ENCODE measurements at places on chromosomes 5 and 9.
A peak's percentile ranks its signal among the peaks of the same experiment; 100 is the strongest.

GRCh38 chr5:93402451-93402850 lies 178.6 kb downstream of the NR2F1-AS1 start:
- no peak for DNase-seq

GRCh38 chr5:78594610-78595457 lies 53.7 kb downstream of the LHFPL2 start:
- no peak for DNase-seq

GRCh38 chr9:17191082-17191481 lies 56.2 kb downstream of the CNTLN start:
- DNase-seq: no peak

GRCh38 chr5:17019324-17019723 lies 83.2 kb upstream of the MYO10 start:
- DNase-seq: no peak

DNA sequence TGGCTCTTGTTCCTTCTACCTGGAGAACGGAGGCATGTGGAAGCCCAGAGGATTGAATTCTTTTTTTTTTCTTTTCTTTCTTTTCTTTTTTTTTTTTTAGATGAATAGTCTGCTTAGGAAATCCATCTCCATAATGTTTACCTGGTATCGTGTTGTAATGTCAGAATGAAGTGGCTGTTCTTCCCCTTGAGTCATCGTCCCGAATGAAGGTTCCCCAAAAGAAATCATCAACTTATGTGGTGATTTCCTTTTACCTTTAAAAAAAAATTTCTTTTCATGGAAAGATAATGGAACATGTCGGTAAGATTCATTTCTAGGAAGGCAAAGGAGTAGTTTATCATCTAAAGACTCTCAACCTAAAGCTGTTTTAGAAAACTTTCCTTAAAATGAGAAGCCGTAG lies 59.7 kb downstream of the DOCK8 start:
- DNase-seq: no peak

DNA sequence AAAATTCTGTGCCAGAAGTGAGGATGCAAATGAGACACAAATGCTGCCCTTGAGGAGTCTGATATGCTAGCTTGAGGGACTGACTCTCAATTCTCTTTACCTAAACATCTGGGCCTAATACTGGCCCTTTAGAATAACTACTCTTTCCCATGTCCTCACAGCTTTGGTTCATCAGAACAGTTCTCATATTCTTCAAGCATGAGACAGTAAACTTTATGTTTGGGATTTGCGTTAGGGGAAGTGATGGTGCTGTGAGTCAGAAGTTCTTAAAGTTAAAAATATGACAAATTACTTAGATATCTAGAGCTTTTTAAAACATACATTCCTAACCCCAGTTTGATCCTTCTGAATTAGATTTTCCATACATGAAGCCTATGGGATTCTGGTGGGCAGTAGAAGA lies 665.0 kb upstream of the RGMB start:
- DNase-seq: no peak

DNA sequence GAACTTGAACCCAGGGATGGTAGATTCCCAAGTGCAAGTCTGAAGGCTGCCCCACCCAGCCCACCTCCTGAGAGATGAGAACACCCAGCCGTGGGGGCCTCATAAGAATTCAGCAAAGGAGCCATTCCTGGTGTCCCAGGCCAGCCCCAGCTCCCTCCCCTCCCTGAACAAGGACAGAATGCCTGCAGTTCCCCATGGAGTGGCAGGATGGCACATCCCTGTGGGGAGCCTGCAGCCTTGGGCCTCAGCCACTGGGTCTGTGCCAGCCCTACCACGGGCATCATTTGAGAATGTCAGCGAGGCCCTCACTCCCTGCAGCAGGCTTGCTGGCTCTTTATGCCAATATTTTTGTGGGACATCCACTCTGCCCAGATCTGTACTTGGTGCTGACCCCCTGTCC lies 36.2 kb upstream of the RAPGEF1 start:
- DNase-seq: no peak

DNA sequence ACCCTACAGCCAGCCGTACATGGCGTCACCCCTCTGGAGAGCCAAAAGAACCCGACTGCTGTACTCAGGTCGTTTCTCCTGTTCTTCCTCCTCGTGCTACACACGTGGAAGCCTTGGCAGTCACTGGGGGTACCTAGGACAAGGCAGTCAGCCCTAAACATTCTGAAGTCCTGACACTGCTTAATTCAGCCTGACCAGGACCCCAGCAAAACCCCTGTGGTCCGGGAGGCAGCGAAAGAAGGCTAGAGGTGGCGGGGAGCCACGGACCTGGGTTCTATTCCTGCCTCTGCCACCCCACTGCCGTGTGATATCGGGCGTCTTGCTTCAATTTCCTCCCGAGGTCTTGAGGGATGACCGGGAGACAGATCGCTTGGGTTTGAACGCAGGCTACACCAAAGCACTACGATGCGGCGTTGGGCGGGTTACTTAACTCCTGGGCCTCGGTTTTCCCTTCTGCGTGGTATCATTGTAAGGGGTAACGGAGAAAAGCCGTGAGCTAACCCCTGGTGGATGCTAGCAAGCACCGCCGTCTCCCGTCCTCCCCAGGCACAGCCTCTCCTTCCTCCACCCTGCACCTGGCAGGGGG lies 429 bp upstream of the ARL10 start:
- no peak for DNase-seq

DNA sequence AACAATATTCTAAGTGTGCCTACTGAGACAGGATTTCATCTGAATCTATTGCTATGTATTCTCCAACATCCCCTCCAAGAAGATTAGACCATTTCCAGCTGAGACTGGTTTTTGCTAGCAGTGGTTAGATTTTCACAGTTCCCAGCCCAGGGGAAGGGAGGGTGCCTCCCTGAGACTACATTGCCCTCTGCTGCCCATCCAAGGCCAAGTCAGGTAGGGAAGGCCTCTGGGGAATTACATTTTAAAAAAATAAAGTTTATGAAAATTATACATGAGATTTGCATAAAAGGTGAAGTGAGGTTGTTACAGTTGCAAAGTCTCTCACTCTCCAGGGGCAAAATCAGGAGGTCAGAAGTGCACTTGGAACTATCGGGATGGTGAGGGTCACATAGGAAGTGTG lies 28.0 kb upstream of the SYK start:
- DNase-seq: no peak

DNA sequence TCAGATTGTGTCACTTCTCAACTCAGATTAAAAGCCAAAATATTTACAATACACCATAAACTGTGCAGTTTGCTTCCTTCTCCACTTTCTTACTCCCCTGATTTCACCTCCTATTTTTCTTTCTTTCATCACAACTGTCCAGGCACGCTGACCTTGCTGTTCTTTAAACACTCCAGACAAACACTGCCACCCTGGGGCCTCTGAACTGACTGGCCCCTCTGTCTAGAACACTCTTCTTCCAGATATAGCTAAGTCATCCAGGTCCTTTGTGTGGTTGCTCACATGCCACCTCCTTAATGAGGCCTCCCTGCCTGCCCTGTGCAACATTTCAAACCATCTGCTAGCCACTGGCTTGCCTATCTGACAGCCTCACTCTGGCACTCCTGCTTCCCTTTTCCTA lies 46.6 kb downstream of the ATG10 start:
- DNase-seq: no peak

DNA sequence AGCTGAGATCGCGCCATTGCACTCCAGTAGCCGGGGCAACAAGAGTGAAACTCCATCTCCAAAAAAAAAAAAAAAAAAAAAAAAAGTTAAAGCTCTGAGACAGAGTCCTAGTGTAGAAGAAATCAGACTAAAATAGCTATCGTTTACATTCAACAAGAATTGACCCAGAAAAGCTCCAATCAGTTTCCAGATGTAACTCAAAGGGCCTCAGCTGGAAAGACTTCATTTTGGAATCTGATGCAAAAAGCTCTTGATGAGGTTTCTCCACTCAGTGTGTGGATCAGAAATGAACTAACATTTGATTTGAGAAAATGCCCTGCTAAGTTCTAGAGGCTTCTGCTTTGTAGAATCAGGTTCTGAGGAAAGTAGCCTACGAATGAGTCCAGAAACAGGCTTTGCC lies 7.2 kb upstream of the C1QTNF2 start:
- no peak for DNase-seq

DNA sequence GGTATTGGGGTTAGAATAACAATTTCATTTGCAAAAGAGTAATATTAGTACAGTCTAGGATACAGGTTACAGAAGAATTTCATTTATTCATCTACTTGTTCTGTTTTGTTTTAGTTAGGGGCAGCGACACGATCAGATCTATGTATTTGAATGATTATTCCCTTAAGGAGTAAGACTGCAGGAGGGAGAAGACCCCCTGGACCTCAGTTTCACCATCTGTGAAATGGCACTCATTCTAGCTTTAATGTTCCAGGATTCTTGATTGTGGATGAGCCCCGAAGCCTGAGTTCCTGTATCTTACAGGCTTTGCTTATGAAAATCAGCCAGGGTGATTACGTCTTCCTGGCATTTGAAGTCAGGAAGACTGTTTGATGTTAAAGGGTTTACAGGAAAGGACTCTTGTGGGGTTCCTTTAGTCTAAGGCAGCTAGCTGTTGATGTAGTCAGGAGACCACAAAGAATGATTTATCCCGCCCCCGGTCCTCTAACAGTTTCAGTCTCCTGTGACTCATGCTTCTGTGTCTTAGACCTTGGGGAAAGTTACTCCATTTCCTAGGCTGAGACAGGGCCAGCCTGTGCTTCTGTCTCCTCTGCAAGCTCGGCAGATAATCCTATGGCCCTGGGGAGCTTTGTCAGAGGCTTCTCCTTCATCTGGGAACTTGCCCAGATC lies 11.5 kb downstream of the SMIM3 start:
- peak; percentile 70 for DNase-seq

DNA sequence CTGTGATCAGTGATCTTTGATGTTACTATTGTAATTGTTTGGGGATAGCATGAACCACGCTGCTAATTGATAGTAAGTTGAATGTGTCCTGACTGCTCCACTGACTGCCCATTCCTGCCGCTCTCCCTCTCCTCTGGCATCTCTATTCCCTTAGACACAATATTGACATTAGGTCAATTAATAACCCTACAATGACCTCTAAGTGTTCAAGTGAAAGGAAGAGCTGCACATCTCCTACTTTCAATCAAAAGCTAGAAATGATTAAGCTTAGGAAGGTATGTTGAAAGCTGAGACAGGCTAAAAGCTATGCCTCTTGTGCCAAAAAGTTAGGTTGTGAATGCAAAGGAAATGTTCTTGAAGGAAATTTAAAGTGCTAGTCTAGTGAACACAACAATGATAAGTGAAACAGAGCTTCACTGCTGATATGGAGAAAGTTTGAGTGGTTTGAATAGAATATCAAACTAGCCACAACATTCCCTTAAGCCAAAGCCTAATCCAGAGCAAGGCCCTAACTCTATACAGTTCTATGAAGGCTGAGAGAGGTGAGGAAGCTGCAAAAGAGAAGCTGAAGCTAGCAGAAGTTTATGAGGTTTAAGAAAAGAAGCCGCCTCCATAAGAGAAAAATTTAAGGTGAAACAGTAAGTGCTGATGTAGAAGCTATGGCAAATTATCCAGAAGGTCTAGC lies 12.9 kb downstream of the CLINT1 start:
- no peak for DNase-seq

GRCh38 chr5:180084638-180085561 lies 13.3 kb upstream of the RNF130 start:
- DNase-seq: no peak

GRCh38 chr5:21802869-21803490 lies 1050.2 kb downstream of the CDH12 start:
- no peak for DNase-seq

DNA sequence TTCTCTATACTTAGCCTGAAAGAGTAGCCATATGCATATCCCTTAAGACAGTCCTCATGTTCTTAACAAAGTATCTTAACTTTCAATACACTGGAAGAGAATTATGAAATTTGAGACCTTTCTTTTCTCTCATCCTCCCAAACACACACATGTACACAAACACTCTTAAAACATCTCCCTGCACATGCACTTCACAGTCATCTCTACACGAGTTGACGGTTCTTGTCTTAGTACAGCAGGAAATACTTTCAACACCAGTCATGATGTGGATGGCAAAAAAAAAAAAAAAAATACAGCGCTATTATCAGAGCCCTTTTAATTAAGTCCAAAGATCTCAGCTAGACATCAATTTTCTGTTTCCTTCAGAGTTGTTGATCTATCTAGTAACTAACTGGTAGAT lies 43.6 kb upstream of the PCSK1 start:
- DNase-seq: no peak

DNA sequence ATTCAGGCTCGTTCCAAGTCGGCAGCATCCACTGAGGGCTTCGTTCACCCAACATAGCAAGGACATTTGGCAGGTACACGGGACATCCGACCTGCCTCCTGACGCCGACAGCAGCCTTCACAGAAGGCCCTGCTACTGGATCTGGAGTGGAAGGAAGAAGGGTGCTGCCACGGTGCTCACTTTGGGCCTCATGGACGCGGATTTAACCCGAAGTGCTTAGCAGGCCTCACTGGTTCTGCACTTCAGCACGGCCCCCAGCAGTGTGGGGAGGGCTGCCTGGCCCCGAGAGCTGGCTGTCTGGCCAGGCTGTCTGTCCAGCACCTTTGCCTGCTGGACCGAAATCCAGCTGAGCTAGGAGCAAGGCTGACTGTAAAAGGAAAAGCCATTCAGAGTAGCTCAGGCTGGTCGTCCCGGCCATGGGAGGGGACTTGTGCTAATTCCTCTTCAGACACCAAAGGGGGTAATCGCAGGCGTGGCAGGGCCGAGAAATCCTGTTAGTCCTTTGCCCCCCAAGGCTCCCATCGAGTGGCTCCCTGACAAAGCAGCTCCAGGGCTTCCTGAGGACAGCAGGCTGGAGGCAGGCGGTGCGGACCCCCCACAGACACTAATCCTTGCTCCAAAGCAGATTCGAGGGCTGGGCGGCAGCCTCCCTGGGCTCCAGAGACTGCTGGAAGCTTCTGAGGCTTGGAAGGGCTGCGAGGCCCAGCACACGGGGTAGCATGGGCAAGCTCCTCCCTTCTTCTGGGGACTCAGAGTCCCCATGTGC lies 11.1 kb upstream of the RXRA start:
- no peak for DNase-seq

- no peak for DNase-seq
Observed at GRCh38 chr5:174294891-174295620, 249.6 kb downstream of the NSG2 start.

GRCh38 chr5:7976411-7977190 lies 107.7 kb downstream of the MTRR start:
- no peak for DNase-seq

DNA sequence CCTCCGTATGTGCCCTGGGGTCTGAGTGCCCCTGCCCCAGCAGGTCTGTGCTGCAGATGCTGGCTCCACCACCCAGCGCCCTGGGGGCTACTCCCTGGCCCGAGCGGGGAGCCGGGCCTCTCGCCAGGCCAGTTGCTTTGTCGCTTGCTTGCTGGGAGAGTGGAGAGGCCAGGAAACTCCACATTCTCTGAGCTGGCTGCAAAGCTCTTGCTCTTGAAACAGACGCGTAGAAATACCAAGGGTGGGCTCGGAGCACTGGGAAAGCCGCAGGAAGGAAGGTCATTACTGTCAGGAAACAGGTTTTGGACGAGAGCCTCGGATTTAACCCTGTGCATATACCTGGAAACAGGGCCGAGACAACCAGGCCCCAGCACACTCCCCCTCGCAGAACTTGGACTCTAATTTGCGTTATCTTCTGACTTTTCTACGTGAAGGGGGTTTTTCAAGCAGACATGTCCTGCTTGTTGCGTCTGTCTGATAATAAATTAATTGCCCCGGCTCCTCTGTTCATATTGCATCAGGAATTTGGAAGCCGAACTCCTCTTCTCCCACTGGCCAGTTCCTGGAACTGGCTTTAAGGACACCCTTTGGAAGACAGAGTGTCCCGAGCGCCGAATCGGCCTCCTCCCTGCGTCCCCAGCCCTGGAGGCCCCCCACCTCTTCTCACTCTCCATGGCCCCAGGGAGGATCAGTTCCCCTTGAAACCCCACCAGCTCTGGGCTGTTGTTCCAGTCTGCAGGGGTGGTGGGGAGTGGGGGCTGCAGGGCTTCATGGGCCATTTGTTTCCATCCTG lies 11.2 kb downstream of the ADAMTSL2 start:
- DNase-seq: no peak

- no peak for DNase-seq
Observed at GRCh38 chr5:127517110-127517479, 345 bp upstream of the PRRC1 start.
